ENCODE measurements at places on chromosomes 5 and 9.

DNA sequence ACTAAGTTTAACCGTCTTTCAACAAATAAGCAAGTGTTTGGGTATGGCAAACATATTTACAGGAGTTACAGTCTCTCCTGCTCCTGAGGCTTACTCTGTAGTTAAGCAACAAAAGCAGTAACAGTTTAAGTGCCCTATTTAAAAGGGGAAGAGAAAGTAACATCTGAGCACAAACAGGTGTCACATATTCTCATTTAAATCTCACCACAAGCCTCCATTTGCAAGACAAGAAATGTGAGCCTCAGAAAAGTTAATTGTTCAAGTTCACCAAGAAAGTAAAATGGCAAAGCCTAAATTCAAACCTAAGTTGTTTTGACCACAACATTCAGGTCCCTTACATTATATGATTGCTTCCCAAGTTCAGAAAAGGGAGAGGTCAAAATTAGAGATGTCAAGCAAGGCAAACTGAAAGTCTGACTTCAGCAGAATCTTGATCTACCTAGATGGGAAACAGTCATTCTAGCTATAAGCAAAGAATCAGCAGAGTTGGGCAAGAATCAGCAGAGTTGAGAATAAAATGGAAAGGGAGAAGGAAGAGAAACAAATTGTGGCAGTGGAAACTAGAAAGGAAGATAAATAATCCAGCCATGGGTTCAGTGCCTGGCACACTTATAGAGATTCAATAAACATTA, 93.4 kb downstream of the STRBP start:
- no peak for DNase-seq

DNA sequence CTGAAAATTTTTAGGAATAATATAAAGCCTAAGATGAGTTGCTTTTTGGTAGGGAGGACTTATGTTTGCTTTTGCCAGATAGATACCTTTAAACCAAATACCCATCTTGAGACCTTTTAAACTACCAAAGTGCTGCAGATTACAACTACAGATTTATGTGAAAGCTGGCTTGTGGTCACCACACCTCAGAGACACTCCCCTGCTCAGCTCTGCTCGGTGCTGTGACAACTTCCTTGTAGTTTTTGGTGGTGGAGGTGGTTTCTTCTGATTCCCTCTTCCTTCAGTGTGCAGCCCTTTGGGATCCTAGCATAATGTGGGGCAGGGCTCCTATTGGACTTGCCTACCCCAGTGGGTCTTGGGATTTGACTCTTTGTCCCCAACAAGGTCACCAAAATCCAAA, 29.2 kb downstream of the GARNL3 start:
- DNase-seq, result no peak

GRCh38 chr5:167814040-167814439, 477.4 kb upstream of the WWC1 start:
- DNase-seq, result no peak

DNA sequence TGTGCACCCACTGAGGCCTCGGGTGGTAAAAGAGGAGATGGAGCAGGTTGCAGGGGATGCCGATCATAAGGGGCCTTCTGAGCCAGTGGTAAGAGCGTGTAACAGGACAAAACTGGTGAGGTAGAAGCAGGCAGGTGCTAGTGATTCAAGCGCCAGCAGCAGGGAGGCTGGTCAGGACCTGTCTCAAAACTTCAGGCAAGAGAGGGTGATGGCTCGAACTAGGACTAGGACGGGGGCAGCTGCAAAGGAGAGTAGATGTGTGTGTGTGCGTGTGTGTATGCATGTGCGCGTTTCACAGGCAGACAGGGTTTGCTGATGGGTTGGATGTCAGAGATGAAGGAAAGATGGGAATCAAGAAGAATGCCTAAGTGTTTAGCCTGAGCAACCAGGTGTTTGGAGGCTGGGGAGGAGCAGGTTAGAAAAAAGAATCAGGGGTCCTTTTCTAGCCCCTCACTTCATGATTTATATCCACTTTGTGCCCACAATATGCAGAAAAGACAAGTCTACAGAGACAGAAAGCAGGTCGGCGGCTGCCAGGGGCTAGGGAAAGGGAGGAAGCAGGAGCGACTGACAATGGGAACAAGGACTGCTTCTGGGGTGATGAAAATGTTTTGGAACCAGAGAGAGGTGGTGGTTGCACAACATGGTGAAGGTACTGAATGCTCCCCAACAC, 15.2 kb downstream of the HRH2 start:
- DNase-seq, result no peak

GRCh38 chr5:42557689-42558088, 134.4 kb downstream of the GHR start:
- DNase-seq, result no peak

DNA sequence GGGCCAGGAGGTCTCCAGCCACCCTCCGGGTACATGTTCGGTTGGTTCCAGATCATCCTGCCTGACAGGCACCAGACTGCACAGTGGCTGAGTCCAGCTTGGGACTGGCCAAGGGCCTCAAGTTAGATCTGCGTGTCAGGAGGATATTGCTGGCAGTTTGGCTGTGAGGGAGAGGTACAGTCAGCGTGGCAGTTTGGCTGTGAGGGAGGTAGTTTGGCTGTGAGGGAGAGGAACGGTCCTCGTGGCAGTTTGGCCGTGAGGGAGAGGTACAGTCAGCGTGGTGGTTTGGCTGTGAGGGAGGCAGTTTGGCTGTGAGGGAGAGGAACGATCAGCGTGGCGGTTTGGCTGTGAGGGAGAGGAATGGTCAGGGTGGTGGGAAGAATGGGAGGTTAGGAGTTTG, 39.0 kb downstream of the CACNA1B start:
- DNase-seq, result no peak

DNA sequence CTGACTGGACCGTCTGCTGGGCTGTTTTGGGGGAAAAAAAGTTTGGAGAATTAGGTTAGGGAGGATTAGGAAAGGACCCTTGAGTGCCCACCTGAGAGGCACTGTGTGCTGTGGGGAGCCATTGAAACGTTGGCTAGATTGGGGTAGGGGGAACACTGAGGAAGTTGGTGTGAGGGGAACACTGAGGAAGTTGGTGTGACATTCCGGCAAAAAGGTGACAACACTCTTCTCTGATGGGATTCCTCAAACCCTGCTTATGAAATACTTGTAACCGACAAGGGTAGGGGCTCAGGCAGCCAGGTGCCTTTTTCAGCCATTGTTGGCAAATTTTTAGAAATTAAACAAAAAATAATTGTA, 1.0 kb downstream of the CYSTM1 start:
- no peak for DNase-seq

GRCh38 chr5:115433918-115434317, 110.7 kb downstream of the FEM1C start:
- DNase-seq, result no peak

DNA sequence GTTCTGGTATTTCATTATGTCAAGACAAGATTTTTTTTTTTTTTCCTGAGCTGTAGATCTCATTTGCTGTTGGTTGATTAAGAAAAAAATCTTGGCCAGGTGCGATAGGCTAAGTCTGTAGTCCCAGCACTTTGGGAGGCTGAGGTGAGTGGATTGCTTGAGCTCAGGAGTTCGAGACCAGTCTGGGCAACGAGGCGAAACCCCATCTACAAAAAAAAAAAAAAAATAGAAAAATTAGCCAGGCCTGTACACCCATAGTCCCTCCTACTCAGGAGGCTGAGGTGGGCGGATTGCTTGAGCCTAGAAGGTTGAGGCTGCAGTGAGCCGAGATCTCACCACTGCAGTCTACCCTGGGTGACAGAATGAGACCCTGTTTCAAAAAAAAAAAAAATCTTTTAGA, 12.2 kb downstream of the CDC42SE2 start:
- no peak for DNase-seq

DNA sequence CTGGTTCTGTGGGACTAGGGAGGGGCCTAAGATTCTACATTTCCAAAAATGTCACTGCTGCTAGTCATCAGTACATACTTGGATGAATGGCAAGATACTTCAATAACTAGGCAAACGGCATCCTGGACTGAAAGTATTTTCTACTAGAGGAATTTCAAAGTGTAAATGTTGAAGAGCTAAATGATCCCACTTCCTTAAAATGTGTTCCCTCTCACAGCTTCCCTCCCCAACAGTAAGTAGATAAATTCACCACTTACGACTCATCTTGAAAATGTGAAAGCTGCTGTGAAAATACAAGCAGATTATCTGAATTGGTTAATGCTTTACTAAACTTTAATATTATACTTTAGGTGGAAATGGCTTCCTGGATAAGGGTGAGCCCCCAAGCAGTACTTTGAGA, 1571.5 kb upstream of the WWC1 start:
- no peak for DNase-seq

GRCh38 chr9:72352911-72353388, 12.1 kb downstream of the ZFAND5 start:
- DNase-seq, result no peak

GRCh38 chr9:93552923-93553322, 23.5 kb upstream of the PHF2 start:
- no peak for DNase-seq

DNA sequence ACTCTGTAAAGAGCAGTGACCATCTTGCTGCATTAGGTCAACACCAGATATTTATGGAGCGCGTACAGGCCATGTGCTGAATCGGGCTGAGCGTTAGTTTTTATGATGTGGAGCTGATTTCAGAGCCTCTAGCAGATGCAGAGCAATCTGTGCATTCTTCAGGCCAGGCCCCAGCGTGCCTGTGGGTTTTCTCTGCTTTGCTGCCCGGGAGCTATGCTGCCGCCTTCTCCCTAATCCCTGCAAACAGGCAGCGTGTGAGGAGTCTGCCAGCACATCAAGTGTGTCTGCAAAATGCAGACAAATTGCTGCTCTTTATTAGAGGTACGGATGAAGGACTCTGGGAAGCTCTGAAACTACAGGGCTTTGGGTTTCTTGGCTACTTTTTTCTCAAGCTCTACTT, 170.0 kb downstream of the NTRK2 start:
- no peak for DNase-seq

DNA sequence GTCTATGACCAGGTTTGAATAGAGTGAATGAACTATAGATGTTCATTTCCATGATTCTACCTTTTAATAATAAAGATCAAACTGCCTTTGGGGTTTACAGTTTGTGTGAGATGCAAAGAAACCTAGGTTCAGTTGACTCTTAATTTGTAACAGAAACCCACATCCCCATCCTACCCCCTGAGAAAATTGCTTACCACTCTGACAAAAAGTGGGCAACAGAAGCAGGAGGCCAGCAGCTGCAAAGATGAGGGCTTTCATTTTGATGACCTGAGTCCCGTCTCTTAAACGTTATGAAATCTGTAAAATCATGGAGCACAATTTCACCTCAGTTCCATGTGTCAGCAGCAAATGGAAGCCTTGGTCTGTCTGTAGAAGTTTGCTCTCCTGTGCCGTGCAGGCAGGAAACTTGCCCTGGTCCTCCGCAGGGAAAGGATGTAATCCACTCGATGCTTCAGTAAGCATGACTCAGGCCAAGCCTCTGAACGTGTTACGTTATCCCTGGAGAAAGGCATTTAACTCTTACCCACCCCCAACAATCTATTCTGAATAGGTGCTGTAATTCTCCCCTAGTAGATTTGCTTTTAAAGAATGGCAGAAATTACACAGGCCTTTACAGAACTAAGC, at the start of gene F2RL2:
Gene F2RL2 (minus strand): TSS at position 431 of the 624 bp plus-strand sequence. CDS start 173 bp downstream, at position 258.
- no peak for DNase-seq

DNA sequence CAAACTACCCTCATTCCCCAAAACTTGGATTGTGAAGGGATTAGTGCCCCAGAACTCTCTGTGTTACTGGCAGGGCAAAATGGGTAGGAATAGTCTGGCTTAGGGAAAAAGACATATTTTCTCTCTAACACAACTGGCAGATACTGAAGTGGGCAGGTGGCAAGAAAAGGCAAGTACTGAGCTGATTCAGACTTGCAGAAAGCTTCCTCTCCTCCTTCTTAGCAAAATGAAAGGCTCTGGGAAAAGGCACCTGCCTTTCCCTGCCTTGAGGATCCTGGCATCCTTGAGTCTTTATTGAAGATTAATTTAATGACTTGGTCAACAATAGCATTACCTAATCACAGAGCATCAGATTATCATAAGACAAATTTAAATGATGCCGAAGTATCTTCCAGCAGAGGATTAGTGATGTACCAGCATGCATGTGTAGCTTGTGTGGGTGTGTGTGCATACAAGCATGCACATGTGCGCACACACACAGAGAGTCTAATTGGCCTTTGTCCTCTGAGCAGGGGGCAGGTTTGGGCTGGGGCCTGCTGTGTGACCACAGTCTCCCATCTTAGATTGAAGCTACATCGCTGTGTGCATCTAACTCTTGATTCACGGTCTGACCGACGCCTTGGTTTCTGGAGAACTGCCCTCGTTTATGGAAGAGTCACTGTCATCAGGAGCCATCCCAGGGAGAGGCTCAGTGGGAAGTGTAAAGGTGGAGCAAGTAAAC, 294.8 kb downstream of the AOPEP start:
- DNase-seq, result no peak

DNA sequence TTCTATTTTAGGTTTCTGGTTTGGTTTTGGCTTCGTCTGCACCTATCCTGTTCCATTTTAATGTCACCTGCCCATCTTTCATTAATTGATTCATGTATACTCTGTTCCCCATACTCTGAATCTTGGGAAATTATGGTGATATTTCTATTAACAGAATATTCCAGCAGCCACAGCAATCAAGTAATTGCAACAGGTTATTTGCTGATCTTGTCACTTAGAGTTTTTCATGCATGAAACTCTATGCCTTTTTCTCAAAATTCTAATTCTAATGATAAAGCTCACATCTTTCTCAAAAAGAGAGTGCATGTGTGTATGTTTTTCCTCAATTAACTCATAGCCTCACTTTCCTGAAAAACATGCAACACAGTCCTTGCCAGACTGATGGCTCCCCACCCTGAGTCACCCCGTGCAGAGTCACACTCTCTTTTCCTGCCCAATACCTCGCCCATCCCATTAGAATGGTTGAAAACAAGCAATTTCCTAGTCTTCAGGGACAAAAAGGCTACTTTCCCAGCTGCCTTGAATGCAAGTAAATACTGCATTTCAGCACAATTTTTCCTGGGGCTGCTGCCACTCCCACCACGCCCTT, 15.6 kb downstream of the GFRA3 start:
- no peak for DNase-seq

GRCh38 chr9:106846857-106847256, 16.1 kb upstream of the ZNF462 start:
- no peak for DNase-seq

DNA sequence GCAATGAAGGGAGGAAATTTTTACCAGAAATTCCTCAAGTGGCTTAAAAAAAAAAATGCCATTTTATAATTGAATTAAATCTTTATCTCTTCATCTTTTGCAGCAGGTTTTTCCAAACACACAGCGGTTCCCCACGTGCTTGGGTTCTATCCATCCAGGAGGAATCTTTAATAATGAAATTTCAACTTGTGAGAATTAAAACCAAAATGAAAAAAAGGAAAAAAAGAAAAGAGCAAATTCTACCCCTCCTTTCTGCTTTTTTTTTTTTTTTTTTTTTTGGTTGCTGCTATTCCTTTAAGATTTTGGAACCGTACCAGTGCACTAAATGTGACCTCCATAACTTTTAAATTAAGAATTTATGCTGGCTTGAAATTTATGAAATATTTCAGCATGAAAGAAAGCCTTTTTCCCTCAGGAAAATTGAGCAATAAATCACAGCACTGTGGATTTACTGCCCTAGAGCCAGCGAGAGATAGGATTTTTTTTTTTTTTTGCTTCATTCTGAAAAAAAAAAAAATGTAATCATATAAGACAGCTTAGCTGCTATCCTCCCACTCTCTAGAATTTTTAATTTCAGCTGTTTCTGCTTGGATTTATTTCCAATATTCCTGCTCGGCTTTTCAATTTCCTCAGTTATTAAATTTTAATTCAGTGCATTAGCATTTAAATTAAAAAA, 88.5 kb downstream of the ZNF618 start:
- no peak for DNase-seq

Data from NCI-H1105 (cell line).